NCI-H1105 (cell line): ENCODE measurements at places on chromosomes 3 and 15.
A peak's percentile ranks its signal among the peaks of the same experiment; 100 is the strongest.

DNA sequence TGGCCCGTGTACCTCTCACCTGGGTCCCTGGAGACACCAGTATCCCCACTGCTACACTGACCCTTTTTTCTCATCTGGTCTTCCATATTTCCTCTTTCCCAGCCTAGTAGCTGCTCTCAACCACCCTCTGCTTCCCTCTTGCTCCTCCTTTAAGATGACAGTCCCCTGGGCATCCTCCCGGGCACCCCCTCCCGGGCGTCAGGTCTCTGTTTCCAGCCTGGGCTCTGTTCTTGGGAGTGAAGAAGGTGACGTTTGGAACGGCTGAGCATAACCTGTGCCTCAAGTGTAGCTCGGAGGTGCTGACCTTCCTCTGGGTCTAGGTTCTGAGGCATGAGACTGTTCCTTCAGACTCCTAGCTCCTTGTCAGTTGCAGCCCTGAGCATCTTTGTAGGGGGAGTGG, 101.2 kb downstream of the VGLL4 start:
- no peak for DNase-seq

- DNase-seq, result no peak
Measured at GRCh38 chr3:43210049-43211027, 76.0 kb upstream of the SNRK start.

GRCh38 chr3:25768851-25769250, 14.4 kb downstream of the NGLY1 start:
- DNase-seq, result no peak

- DNase-seq, result no peak
Measured at GRCh38 chr3:38957296-38957695, 94.4 kb downstream of the SCN11A start.

- DNase-seq, result no peak
Measured at GRCh38 chr3:105832644-105833043, 36.2 kb downstream of the CBLB start.

DNA sequence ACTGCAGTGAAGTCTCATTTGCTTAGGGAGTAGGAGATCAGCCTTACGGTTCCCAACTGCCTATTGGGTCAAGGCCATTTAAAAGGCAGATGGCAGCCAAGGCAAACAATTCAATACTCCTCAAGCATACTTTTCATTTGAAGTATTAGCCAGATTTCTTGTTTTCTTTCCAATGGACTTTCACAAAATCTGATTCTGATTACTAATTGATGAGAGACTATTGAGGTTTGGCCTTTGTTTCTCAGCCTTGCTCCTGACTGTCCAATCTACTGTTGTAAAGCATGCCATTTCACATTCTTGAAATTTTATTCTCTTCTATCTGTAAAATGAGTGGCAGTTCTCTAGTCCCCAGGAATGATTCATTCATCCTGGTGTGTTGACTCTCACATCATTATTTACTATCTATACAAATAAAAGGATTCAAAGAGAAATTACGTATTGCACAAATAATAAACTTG, 166.2 kb upstream of the TGFBR2 start:
- no peak for DNase-seq

DNA sequence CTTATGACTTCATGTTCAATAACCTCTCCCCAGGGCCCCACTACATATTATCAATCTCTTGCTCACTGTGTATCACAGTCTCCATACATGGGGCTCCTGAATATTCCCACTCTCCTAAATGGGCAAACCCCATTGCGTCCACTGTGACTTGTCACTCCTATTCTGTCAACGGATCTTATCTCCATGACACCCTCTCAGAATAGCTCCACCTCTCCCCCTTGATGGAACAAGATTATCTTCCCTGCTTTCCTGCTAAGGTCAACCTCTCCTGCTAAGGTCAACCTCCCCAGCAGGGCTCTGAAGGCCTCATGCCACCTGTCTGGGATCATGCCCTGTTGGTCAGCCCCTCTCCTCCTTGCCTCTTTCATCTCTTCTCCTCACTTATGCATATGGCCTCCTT, 1.8 kb downstream of the CLDN18 start:
- DNase-seq, result no peak

GRCh38 chr15:66912001-66912400, 153.4 kb upstream of the SMAD3 start:
- DNase-seq, result no peak

- DNase-seq, result no peak
Measured at GRCh38 chr3:37598808-37599581, 262.7 kb upstream of the CTDSPL start.

GRCh38 chr3:170572665-170573253, 13.1 kb downstream of the SLC7A14 start:
- DNase-seq, result no peak

DNA sequence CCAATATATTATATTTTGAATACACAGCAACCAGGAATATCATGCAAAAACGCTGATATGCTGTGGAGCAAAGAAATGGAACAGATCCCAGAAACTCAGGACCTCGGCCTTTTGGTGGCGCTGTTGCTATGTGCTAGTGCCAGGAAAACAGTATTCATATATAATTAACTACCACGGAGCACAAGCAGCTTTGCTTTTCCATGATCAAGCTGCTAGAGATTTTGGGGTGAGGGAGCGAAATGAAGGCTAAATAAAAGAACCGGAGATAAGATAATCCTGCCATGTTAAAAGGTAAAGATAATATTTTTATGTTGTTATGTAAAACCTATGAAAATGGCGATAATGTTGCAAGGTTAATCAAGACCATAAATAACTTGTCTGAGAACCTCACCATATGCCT, 157.7 kb upstream of the FAM3D start:
- DNase-seq, result peak; percentile 12

DNA sequence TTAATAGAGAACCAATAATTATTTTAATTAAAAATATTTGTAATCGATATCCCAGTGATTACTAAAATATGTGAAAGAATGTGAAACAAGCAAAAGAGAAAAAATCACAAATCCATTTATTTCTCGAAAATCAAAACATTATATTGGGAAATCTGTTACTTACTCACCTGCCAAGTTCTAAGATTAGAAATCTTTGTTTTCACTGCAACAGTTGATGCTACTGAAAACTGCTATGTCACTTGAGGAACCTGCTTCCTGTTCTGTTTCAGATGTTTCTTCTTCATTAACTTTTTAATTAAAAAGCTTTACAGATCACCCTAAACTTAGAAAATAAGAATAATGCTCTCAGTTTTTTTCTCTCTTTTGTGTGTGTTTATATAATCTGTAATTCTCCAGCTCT, 13.7 kb upstream of the DPH6 start:
- no peak for DNase-seq

GRCh38 chr3:57158325-57158724, 6.8 kb downstream of the IL17RD start:
- no peak for DNase-seq

- no peak for DNase-seq
Measured at GRCh38 chr3:97010881-97011657, 196.7 kb downstream of the EPHA6 start.
